ENCODE measurements at places on chromosomes 3 and 15.
A peak's percentile ranks its signal among the peaks of the same experiment; 100 is the strongest.

DNA sequence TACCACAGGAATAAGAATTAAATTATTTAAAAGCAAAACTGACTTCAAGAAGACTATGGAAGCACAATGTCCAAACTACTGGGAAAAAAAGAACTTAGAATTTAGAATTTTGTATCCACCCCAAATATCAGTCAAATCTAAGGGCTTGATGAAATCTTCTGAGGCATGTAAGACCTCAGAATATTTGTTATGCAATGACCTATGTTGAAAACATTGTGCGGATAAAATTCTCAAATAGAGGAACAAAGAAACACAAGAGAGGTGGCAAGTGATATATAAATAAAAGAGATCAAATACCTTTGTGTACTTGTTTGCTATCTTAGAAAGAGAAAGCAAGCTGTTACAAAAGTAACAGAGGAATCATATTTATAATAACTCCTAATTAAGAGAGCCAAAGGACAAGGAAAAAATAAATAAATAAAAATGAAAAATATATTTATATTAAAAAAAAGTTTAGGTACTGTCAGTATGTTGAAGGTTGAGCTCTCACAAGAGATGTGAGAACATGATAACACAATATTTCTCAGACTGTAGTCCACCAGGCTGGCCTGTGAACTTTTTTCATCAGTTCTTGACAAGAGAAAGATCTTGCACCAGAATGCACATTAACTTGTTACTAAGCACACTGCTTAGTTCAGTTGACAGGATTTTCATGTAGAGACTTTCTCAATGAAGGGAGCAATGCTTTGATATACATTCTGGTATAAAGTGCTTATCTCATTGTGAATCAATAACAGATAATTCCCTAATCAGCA is 50.0 kb downstream of the CPA3 start:
- no peak for DNase-seq

DNA sequence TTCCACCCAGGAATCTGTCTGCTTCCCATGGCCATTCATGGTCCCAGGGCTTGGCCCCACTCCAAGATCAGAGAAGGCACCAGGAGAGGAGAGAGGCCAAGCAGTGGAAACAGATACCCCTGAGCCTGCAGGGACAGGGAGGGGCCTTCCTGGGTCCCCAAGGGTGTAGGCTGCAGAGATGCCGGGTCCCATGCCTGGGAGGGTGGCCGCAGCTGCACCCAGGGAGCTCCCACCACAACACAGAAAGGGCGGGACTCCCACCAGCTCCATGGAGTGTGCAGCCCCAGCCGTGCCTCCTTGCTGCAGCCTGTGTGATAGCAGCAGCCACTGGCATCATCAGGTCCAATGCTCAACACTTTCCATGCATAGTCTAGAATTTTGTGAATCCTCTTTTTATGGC is 331.5 kb downstream of the UACA start:
- no peak for DNase-seq

DNA sequence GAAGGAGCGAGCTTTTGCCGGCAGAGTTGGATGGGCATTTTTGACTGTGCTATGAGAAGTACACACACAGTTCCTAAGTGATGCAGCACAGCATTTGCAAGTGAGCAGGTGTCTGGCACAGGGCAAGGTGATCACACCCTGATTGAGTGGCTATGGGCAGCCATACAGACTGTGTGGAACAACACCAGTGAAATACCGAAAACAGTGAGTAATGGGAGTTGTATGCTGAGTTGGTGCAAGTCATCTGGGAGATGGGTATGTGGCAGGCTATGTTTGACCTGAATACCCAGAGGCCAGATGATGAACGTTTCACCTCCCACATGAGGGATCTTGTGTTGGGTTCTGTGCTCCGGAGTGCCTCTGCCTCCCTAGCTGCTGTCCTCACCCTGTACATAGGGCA is 53.5 kb upstream of the TIPARP start:
- DNase-seq = no peak

DNA sequence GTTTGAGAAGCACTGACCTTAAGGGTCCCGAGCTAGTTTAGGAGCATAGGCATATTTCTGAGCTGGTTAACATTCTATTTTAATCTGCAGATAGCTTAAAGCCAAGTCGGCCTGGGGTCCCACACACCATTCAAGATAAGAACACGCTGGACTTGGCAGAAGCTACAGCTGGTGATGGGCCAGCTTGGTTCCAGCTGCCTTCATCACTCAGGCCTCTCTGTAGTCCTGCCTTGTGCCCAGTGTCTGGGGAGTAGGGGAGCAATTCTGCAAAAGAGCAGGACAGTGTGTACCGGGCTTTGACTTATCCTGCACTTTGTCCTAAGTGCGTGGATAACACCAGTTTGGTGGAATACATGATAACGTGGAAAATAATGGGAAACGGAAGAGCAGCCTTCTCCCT is 164.5 kb downstream of the MEGF11 start:
- no peak for DNase-seq

GRCh38 chr3:50519471-50520089 is 16.1 kb upstream of the CACNA2D2 start:
- peak; percentile 59 for DNase-seq

DNA sequence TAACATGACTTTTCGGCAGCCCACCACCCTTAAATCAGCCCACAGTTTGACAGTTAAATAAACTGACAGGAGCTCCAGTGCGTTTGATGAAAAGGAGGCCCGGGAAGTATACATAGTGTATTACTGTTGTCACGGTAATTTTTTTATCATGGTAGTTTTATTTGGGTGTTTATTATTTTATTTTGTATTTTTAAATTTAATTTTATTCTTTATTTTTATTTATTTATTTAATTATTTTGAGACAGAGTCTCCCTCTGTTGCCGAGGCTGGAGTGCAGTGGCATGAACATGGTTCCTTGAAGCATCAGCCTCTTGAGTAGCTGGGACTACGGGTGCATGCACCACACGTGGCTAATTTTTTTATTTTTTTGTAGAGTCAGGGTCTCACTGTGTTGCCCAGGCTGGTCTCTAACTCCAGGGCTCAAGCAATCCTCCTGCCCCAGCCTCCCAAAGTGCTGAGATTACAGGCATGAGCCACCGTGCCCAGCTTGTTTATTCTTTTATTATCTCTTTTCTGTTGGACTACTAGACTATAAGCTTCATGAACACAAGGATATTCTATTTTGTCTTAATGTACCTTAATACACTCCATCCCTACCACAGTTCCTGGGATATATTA is 65.3 kb downstream of the LRCH3 start:
- no peak for DNase-seq

DNA sequence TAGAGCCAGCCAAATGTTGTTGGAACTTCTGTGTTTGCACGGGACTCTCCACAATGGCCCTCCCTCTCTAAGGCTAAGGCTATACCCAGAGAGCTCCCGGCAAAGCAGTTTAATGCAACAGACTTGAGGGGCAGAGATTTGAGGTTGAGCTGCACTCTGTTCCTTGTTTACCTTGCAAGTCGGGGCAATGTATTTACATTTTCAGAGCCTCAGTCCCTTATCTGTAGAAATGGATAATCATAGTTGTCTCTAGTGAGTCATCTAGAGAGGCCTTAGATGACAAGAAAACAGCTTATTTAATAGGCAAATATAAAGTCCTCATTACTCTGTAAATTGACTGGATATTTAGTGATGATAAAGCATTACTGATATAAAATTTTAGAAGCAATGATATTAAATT is 917.7 kb downstream of the MCTP2 start:
- DNase-seq = no peak

GRCh38 chr15:56984681-56985481 is 66.4 kb downstream of the TCF12 start:
- DNase-seq = no peak

- no peak for DNase-seq
Observed at GRCh38 chr15:67925182-67925581, 85.3 kb upstream of the RNU6-1 start.

DNA sequence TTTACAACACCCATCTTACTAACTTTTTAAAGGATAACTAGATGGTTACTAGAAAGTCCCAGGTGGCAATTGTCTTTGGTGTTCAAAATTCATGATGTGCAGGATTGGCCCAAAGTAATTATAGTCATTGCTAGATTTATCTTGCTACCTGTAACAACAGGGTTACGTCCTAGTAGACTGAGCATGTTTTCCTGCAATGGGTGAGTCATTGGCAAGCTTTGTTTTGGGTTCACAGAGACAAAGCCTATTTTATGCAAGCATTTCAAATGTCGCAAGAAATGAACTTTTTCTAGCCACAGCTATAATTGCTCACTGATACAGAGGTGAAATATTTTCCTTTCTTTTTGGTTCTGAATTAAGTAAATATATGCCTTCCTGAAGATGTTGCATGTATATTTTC is 267.6 kb downstream of the AGBL1 start:
- DNase-seq = no peak

DNA sequence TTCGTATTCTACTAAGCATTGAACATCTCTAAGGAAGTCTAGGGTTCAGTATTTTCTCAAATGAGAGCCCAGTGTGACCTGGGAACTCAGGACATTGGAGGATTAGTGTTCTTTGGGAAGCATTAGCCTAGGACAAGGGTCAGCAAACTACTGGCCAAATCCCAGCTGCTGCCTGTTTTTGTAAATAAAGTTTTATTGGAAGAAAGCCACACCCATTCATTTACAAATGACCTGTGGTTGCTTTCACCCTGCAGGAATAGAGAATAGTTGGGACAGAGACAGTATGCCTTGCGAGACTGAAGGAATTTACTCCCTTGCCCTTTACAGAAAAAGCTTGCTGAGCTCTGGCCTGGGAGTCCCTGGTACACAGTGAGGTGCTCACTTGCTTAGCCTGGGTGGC is 20.6 kb downstream of the SLC6A11 start:
- DNase-seq = no peak

GRCh38 chr15:65189102-65189740 is 4.1 kb upstream of the CLPX start:
- DNase-seq = peak; percentile 5

GRCh38 chr15:73395671-73396070 is 26.9 kb upstream of the HCN4 start:
- DNase-seq = no peak
